Amygdala (tissue), 56 donors: ENCODE measurements at places on chromosomes 5 and 9.

DNA sequence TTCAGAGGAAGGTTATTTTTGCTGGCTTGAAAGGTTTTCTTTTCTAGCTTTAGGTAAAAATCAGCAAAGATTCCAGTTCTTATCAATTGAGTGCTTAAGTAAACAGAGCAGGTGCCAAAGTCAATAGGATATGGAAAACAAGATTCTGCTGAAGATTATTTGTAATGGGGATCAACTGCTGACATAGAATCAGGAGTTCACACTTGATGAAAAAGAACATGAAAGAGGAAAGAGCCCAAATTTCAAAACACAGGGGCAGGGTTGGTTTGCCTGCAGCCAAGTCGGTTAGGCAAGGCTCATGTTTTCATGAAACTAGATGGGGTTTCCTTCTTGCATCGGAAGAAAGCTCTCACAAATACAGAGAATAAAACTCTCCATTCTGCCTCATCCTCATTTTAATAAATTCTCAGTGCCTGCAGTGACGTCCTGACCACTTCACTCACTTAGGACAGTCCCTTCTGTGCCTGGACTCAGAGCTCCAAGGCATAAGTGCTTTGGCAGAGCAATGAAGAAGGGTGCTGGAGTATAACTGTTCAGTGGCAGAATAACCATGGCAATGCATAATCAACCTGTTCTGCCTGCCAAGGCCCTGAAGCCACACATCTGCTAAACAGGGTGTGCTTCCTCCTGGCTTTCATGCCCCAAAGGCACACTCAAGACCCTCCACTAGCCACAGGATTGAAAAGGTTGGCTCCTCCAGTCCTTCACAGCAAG, 179.6 kb downstream of the GNAQ start:
- no peak for DNase-seq

GRCh38 chr5:2201421-2201820, 318.7 kb upstream of the IRX4 start:
- DNase-seq, result no peak

GRCh38 chr5:140544986-140545385, 2.5 kb upstream of the EIF4EBP3 start:
- DNase-seq, result no peak

DNA sequence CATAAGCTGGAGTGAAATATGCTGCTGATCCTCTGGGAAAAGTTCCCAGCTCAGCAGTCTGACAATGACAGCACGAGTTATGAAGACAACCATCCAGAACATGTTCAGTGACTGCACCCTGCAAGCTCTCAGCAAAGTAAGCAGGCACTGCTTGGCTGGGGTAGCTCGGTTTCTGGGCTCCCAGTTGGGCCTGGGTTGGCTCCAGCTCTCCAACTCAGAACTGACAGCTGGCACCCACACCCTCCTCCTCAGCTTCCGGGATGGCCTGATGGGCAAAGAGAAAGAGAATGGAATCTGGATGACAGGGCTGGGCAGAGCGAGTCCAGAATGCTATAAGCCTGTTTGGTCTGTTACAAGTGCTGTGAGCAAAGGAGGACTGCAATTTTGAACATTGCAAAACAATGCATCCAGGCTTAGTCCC, 185.0 kb downstream of the CSNK1G3 start:
- DNase-seq, result peak; percentile 69

DNA sequence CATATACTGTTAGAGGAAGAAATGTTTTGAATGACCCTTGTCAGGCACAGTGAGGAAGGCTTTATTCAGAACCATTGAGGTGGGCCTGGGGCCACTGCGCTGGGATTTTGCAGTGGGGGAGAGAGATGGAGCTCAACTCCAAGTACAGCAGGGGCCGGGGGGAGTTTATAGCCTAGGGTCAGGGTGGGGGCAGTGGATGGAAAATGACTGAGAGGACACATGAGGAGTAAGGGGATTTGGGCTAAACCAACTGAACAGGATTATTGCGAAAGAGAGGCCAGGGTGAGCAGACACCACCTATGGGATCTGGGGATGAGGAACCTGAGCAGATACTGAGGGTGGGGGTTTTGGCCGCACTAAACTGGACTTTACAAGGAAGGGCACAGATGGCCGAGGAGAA, 6.3 kb downstream of the CEP72 start:
- no peak for DNase-seq

GRCh38 chr9:8229226-8229625, 429.6 kb upstream of the DMAC1 start:
- DNase-seq, result no peak

DNA sequence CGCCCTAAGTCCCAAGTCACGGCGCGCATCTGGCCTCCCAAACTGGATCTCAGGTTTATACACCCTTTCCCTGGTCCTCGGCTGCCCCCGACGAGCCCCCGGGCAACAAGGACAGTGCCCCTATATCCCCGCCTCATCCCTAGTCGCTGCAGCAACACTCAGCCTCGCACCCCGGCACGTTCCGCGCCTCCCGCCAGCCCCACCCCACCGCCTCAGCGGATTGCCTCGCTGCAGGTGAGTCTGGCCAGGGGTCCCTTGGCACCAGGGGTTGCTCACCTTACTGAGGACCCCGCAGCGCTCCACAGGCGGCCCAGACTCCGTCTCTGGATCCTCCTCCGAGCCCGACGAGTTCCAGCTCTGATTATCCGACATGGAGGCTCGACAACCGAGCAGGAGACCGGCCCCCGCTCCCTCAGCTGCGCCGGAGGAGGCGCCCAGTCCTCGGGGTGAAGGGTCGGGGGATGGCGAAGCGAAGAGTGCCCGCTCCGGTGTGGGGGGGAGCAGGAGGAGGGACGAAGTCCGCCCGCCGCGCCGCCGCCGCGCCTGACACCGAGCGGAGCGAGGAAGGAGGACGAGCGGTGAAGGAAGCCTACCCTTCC, 494 bp downstream of the CERT1 start:
- no peak for DNase-seq

DNA sequence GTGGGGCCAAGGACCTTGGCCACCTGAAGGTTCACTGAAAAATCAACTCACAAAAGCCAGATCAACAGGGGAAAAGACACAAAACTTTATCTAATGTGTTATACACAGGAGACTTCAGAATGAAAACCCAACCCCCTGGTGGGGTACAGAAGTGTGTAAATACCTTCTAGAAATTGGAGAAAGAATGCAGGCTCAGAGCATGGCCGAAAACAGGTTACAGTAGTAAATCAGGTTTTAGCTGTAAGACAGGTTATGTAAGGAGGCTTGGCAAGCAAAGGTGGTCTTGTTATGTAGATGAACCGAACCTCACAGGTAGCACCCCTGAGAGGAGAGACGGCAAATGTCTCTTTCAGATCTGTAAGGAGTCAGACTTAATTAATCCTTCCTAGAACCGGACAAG, 10.0 kb downstream of the CEMIP2 start:
- DNase-seq, result no peak

DNA sequence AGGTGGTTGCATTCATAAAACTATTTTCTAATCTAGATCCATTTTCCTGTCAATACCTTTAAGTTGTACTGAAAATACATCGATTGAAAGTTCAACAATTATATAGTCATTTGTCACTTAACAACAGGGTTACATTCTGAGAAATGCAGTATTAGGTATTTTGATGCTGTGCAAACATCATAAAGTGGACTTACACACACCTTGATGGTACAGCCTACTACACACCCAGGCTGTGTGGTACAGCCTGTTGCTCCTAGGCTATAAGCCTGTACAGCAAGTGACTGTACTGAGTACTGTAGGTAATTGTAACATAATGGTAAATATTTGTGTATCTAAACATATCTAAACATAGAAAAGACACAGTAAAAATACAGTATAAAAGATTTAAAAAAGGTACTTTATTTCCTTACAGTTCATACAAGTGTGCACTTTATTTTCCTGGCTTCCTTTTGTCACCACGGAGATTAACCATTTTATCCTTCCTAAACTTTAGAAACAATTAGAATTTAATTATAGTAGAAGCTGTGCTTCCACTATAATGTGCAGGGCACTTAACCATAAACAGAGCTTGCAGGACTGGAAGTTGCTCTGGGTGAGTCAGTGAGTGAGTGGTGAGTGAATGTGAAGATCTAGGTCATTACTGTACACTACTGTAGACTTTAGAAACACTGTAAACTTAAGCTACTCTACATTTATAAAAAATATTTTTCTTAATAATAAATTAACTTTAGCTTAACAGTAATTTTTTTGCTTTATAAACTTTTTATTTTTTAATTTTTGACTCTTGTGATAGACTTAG, 42.9 kb upstream of the MEF2C start:
- no peak for DNase-seq

DNA sequence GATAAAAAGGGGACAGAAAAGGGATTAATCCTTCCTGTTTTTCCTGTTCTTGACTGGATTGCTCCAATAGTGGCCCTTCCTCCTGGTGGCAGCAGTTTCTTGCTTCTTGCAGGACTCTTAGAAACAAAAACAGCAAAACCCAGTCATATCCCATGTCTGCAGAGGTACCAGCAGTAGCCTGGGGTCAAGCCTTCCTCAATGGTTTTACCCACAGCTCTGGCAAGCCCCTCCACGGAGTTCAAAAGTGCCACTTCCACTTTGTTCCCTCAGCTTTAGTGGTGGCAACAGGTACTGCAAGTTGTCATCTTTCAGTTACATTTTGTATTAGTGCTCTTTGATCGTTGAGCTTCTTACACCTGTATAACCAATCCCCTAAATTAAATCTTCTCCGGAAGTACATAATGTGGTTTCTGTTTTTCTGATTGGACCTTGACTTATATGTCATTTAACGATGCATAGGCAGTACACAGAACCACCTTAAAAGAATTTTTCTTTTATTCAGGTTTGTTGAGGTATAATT, 8.7 kb upstream of the RANBP6 start:
- DNase-seq, result no peak

DNA sequence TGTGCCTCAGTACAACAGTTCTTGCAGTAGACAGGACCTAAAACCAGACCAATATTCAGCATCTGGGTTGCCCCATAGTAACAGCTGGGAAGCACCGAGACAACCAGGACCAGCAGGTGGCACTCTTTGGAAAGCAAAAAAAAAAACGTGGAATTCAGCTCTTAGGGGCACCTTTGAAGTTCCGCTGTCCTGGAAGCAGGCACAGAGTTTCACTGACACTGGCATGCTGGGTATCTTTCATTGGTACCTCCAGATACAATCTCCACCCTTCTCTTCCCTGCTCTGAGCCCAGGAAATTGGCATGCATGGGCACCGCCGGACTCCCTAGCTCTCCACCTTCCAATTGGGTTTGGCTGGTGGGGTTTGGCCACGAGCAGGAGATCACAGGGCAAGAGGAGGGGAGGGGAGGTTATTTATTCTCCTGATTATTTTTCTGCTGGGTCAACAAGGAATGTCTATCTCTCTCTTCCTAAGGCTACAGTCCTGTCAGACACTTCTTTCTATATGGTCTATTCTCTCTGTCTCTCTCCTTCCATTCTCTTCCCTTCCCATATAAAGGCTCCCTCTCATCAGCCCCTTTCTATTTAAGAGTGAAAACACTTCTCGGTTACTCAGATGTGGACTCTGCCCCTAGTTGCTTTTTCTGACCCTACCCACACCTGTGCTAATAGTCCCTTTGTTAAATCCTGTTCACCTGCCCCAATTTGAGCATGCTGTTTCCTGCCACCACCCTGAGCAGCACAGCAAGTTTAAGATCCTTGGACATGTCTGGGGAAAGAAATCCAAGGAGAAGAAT, 1.9 kb upstream of the IDNK start:
- no peak for DNase-seq

DNA sequence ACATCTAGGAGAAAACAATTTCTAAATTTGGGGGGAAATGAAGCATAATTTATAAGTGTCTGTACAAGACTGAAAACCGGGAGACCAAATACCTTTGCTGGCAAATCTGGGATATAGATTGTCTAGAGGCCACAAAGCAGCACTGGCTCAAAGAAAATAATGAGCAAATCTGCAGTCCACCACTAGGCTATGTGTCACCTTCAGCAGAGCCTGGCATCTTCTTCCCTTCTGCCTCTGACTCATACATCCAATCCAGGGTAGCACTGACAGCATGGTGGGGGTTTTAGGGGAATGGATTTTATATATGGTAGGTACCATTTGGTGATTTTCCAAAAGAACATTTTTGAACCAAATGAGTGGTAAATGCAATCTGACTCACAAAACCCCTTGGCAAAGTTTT, 12.8 kb downstream of the FAM81B start:
- no peak for DNase-seq

DNA sequence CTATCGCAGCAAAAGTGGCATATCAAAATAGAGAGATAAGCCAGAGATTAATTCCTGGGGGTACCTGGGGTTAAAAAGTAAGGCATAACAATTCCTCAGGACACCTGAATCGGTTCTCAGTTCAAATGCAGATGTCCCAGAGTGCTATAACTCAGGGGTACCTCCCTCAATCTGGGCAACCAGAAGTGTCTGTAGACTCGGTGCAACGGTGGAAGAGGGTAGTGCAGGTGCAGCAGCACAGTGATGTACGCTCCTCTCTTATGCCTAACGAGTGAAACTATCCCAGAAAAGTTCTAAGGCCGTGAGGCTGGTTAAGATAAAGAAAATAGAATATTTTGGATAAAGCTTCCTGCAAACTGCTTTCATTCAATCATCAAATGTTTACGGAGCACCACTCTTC, 7.9 kb upstream of the NR4A3 start:
- no peak for DNase-seq

DNA sequence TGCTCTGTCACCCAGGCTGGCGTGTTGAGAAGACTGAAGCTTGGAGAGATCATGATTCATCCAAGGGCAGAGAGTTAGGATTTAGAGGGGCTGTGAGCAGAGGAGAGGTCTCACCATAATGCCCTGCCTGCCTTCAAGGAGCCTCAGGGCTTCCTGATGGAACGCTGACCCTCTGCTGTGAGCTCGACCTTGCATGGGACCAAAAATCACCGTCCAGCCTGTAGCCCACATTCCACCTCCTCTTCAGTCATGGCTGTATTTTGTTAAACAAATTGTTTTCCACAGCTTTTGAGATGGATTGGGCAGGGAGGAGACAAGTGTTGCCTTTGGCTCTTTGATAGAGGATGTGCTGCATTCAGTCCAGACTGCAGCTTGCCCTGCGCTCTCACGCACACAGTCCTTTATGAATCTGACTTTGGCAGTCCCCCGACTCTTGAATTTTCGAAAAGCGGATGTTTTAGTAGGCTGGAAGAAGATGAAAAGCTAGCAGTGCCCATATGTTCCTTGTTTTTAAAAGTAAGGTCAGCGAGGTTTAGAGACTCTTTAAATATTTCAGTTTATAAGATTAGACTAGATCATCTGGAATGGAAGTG, 79.5 kb downstream of the MVB12B start:
- DNase-seq, result no peak

GRCh38 chr5:177997846-177998245, 1.8 kb upstream of the PROP1 start:
- DNase-seq, result no peak

DNA sequence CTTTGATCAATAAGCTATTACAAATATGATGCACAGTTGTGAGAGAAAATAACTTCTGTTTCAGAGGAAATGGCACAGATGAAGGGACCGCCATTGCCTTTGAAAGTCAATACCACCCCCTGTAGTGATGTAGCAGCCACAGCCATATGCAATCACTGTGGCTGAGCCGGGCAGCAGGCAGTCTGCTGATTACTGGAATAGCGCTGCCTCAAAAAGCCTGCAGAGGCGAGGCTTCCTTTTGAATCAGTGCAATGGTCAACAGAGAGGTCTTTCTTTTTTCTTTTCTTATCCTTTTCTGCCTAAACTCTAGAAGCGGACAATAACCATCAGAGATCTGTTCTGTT, 265.1 kb upstream of the TAS2R1 start:
- DNase-seq, result no peak

- peak; percentile 16 for DNase-seq
Measured at GRCh38 chr9:4985386-4986266, 554 bp downstream of the JAK2 start.

- DNase-seq, result no peak
Measured at GRCh38 chr5:169146158-169146557, 154.8 kb downstream of the SLIT3 start.
